Activated effector memory CD4-positive, alpha-beta T cell treated with anti-CD3 and anti-CD28 coated beads, Interleukin-2, amount 50 U/mL, for 16 hours (primary cell): ENCODE measurements at places on chromosomes 7 and 10.

DNA sequence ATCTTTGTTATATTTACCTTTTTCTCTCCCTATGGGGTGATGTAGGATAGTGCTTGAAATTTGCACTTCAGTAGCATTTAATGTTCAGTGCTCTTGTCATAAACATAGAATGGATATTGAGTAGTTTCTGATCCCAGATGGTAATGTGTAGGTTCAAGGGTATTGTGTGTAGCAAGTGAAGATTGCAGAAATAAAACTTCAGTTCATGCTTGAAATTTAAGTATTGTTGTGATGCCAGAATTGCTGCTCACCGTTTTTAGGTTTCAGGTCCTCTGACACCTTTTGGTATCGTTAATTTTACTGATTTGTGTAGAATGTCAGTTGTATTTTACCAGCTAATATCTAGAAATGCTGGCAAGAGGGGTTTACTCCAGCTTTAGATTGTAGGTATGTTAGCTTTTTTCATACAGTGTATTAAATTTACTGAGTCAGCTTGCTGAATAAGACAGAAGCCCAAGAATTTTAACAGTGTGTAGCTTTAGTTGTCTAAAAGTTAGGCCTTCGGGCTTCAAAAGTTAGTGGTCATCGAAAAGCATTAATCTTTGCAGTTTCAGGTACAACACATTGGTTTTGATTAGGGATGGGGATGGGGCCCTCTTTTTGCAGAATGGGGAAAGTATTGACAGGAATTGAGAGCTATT is 1.9 kb downstream of the PTEN start:
- DNase-seq, result no peak

- DNase-seq, result no peak
Measured at GRCh38 chr10:50358411-50358810, 107.1 kb upstream of the ASAH2 start.

- no peak for DNase-seq
Measured at GRCh38 chr7:145339319-145339718, 503.5 kb upstream of the TPK1 start.

DNA sequence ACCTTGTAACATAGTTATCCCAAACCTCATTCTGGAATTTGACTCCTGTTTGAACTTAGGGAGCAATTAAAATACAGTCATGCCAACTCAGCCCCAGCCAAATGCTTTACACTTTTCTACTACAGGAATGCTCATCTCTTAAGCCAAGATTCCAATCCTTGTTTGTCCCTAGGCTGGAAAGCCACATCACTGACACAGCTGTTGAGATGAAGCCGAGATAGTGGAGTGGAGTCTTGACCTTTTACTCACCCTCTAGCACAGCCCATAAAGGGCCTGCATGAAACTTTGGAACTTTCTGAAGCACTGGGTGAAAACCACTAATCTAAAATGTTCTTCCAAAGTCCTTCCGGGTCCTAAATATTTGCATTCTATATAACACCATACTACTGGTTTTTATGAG is 247.3 kb downstream of the ETV1 start:
- DNase-seq, result no peak

GRCh38 chr10:92712016-92712889 is 22.5 kb downstream of the HHEX start:
- DNase-seq, result no peak

GRCh38 chr7:5758286-5758685 is 23.2 kb downstream of the RNF216 start:
- no peak for DNase-seq

GRCh38 chr7:50795253-50795652 is 12.6 kb upstream of the GRB10 start:
- no peak for DNase-seq

GRCh38 chr7:116734710-116735109 is 62.7 kb downstream of the MET start:
- no peak for DNase-seq

GRCh38 chr10:34886906-34887642 is 72.0 kb upstream of the PARD3 start:
- no peak for DNase-seq

DNA sequence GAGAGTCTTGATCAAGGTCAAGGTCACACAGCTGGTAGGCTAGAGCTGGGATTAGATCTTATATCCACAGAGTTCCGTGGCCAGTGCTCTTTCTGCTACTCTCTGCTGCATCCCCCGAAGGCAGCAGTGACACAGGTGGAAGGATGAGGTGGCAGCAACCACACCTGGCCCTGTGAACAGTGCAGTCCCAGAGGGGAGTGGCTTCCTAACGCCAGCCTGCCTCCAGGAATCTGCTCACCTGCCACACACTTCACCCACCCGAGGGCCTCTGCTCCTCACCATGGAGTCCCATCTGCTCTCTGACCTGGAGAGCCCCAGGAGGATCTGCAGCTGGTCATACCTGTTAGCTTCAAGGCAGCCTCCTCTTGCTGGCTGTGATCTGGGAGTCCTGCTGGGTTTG is 484.2 kb downstream of the PLXNA4 start:
- DNase-seq, result no peak

DNA sequence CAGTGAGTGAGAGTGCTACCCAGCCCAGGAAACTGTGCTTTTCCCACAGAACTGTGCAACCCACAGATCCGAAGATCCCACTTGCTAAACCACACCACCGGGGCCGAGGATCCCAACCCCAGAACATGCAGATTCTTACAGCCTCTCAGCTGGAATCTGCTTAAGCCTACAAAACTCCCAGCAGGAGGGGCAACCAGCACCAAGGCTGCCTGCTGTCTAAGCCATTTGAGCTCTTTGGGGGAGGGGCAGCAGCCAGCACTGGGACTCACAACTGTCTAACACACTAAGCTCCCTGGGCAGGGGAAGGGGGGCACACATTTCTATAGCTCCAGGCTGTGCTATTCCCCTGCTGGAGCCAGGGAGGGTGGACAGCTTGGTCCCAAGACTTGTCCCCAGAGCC is 529.9 kb downstream of the XPNPEP1 start:
- no peak for DNase-seq

DNA sequence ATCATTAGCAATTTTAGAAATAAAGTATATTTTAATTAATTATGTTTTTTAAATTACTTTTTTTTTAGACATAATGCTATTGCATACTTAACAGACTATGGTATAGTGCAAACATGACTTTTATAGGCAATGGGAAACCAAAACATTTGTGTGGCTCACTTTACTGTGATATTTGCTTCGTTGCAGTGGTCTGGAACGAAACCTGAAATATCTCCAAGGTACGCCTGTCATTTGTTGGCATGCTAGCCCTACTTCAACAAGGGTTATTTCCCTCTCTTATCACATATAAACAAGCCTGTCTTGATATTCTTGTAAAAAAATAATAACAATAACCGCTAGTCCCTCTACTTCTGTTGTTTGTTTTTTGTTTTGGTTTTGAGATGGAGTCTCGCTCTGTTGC is 74.2 kb downstream of the TYW1B start:
- DNase-seq, result no peak

- DNase-seq, result no peak
Measured at GRCh38 chr10:5271526-5271925, 74.9 kb downstream of the AKR1C4 start.

DNA sequence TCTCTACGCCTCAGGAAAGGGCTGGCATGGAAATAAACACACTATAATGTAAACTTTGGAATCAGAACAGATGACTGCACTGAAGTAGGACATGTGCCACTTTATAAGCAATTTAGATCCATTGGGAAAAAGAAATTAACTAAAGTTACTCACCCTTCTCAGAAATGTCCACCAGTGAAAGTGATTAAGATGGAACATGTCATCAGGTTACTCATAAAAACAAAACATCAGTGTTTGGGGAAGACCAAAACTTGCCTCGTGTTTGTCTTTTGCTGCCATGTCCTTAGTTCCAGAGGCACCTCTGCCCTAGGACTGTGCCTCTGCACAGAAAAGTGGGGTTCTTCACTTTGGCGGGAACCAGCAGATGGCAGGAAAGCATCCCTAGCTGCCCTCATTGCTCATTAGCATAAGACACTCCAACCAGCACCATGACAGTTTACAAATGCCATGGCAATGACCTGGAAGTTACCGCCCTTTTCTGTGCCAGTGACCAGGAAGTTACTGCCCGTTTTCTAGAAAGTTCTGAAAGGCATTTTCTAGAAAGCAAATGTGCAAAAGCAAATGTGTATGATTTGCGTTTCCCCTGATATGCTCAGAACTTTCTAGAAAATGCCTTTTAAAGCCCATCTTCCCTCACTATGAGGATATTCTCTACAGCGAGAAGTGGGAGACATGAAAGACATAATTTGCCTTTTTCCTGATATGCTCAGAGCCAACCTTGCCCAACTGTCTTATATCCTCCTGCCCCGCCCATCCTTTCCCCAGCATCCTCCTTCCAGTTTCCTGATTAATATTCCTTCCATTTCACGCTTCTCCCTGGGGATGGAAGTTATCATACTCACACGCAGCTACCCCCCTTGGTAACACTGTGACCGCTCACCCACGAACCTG is 258.2 kb downstream of the USP6NL start:
- DNase-seq, result no peak

DNA sequence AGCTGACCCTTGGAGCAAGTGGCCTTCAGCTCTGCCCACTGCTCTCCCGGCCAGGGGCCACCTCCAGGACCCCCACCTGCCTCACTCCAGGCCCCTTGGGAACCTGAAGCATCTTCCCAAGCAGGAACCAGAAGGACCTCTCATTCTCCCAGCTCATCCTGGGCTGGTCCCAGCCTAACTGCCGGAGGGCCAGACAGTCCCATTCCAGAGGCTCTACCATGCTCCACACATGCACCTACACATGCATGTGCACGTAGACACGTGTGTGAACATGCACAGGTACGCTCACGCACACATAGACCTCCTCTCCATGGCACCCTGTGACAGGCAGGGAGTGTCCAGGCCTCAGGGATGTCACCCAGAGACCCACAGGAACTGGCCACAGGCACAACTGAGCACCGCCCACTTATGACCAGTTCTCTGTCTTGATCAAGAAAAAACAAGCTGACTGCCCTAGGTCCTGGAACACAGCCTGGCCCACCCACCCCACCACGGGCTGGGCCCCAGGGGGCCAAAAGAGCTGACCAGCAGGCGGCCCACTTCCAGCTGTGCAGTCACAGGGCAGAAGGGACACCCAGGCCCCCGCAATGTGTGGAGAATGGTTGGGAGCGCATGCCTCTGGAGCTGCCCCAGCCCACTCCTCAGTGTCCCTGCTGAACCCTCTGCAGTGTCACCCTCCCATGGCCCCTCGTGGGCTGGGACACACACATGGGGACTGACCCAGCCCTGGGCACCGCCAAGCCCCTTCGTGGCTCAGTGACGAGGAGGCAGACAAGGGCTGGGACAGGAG is 43.4 kb downstream of the CAMK2B start:
- peak; percentile 38 for DNase-seq

DNA sequence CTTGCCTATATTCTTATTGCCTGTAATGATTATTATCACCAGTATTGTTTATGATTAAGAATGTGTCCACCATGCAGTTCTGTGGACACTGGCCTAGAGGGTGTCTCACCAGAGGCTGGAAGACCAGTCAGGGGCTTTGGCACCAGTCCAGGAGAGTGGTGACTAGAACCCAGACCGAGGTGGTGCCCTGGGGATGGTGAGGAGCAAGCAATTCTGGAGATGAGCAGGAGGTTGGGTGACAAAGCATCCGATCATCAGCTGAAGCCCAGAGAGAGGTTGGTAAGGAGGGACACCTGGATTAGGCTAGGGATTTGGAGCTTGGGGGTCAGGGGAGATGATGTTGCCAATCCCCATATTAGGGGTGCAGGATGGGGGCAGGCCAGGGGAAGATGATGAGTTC is 124.4 kb downstream of the EMX2 start:
- DNase-seq, result no peak

- DNase-seq, result no peak
Measured at GRCh38 chr10:26448292-26448691, 10.2 kb downstream of the APBB1IP start.

- DNase-seq, result peak; percentile 74
Measured at GRCh38 chr7:74183653-74184450, 9.7 kb downstream of the EIF4H start.

DNA sequence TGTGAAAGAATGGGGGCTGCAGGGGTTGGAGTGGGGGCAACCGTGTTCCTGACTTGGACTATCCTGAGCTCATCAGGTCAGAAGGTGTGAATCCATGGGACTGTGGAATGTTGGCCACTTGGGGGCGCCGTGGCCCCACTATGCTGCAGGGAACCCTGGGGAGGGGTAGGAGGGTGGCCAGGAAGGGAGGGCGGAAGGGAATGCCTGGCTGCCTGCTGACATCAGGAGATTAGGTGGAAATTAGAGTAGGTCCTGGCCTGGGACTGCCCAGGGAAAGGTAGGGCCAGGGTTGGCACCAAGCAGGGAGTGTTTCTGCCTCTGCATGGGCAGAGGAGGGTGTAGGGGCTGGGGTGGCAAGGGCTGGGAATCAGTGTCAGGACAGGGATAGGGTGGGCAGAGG is 65.8 kb upstream of the PRSS58 start:
- peak; percentile 79 for DNase-seq

GRCh38 chr7:23864973-23865372 is 155.0 kb downstream of the STK31 start:
- DNase-seq, result no peak

- DNase-seq, result no peak
Measured at GRCh38 chr10:84360637-84361365, 32.4 kb downstream of the CCSER2 start.

DNA sequence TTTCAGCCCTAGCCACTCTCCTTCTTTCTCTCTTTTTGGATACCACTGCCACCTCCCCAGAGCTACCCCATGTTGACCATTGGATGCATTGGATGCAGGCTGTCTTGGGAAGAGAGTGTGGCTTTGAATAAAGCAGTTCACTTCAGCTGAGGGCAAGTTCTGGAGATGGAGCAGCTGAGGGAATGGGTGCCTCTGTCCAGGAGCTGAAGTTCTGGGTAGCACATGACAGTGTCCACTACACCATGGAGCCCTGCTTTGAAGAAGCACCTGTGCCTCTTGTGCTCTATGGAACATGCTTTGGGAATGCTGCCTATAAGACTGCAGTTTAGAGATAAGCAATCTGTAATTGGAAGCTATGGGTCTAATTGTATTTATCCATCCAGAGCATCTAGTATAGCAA is 1028.7 kb downstream of the TYW1 start:
- DNase-seq, result no peak

GRCh38 chr7:157273208-157274093 is 63.4 kb upstream of the DNAJB6 start:
- peak; percentile 86 for DNase-seq

DNA sequence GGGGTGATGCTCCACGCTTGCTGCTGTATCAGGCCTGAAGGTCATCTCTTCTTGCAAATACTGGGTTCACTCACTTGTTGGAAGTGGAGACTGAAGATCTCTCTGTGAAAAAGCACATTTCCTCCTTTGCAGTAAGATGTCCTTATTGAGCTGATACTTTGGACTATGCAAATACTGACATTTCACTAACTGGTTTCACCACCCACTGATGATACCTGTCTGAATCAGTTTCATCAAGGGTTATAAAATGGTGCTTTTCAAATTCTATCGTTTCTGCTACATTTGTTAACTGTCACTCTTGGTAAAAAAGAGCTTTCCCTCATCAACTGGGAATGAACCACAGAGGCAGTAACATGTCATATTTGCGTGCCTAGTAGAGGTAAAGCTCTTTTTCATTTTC is 35.5 kb downstream of the RAB19 start:
- no peak for DNase-seq

GRCh38 chr10:50540826-50541122 is 83.0 kb downstream of the SGMS1 start:
- DNase-seq, result no peak

- DNase-seq, result peak; percentile 71
Measured at GRCh38 chr7:106285855-106286492, 1.2 kb upstream of the NAMPT start.
